CD4-positive, alpha-beta T cell (primary cell): ENCODE measurements at places on chromosomes 4 and X. TPM values are rescaled to one million over a fixed set of nuclear protein-coding genes. Genes with fewer than 3 reads are reported as not detected.

- H3K4me1 ChIP-seq: no peaks in the 10 kb centered on the region
- no peaks in the 10 kb centered on the region for H3K27me3 ChIP-seq
- no peak overlapping the region for H3K4me3 ChIP-seq
- H3K36me3 ChIP-seq: no peaks in the 10 kb centered on the region
Observed at GRCh38 chrX:531611-531936, 99.0 kb upstream of the SHOX start.

GRCh38 chrX:153866302-153867019, 19.5 kb downstream of the L1CAM start:
- no peak overlapping the region for H3K27ac ChIP-seq
- DNase-seq: no peak
- no peak overlapping the region for H3K4me3 ChIP-seq
- no peaks in the 10 kb centered on the region for H3K36me3 ChIP-seq

The ADH6 gene
- total RNA-seq: not detected

The EMCN gene
- total RNA-seq: not detected
